ENCODE measurements at places on chromosomes 5 and 9.

- DNase-seq = peak; percentile 38
Observed at GRCh38 chr5:154355129-154355611, 90.6 kb upstream of the SAP30L start.

DNA sequence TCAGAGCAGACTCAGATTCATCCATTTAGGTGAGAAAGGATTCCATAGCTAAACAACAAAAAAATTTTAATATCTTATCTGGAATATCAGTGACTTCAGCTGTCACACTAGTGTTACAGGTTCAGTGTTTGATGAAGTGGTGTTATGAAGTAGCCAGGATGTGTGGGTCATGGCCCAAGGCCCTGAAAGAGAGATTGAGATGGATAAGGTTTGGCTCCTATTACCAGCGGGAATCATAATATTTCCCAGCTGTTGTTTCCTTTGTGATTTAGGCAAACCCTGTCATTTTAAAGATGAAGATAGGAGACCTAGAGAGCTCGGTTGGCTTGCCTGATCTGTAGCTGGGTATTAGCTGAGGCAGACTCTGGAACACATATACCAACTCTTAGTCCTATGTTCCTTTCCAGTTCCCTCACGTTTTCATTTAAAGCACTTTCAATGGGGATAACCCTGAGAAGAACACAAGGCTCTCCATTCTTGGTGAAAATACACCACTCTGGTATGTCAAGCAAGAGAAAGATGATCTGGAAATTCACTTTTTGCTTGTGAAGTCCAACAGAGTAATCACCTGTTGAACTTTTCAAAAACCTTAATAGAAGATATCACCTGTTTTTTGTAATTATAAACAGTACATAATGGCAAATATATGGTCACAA lies 54.8 kb downstream of the SV2C start:
- no peak for DNase-seq

DNA sequence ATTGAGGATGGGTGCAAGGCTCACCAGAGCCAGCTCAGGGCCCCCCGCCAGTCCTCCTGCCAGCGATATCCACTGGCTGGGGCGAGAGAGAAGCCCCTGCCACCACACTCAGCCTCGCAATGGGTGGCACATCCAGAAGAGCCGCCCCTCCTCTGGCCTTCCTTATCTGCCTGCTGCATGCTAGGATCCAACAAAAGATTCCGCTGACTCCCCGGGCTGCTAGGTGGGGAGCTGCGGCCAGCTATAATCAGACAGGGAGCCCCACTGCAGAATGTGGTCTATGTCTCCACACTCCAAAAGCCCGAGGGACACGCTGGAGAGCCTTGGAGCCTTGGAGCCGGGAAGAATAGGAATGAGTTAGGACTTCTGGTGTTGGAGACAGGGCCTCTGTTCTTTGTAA lies 32.8 kb downstream of the COL23A1 start:
- no peak for DNase-seq

DNA sequence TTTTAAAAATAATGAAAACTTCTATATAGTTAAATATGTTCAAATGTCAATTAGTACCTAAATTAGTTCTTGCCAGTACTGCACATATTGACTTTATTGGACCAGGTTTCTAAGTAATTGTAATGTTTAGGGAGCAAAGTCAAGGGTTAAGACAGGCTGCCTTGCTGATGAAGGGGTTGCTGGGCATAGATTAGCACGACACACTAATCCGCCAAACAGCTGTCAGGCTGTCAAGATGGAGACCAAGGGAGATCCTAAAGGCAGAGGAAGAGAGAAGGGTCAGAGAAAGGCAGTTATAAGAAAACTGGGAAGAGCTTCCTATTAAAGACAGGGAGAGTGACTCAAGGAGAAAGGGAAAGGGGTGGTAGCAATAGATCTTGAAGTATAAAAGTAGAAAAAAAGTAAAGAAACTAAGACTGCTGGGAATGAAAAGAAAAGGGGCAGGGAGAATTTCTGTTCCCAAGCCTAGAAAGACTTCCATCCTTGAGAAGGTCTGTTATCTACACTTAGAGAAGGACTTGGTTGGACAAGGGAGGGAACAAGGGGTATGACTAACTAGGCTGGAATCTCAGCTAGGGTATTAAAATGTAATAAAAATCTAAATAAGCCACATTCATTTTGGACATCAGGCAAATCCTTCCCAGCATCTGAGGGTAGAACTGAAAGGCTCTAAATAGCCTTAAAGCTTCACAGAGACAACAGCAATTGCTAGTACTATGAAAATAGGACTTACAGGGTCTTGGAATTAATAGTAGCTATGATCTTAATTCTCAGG lies 188.7 kb downstream of the FBXL17 start:
- DNase-seq = no peak

- no peak for DNase-seq
Observed at GRCh38 chr5:73641811-73642210, 15.8 kb downstream of the ARHGEF28 start.

DNA sequence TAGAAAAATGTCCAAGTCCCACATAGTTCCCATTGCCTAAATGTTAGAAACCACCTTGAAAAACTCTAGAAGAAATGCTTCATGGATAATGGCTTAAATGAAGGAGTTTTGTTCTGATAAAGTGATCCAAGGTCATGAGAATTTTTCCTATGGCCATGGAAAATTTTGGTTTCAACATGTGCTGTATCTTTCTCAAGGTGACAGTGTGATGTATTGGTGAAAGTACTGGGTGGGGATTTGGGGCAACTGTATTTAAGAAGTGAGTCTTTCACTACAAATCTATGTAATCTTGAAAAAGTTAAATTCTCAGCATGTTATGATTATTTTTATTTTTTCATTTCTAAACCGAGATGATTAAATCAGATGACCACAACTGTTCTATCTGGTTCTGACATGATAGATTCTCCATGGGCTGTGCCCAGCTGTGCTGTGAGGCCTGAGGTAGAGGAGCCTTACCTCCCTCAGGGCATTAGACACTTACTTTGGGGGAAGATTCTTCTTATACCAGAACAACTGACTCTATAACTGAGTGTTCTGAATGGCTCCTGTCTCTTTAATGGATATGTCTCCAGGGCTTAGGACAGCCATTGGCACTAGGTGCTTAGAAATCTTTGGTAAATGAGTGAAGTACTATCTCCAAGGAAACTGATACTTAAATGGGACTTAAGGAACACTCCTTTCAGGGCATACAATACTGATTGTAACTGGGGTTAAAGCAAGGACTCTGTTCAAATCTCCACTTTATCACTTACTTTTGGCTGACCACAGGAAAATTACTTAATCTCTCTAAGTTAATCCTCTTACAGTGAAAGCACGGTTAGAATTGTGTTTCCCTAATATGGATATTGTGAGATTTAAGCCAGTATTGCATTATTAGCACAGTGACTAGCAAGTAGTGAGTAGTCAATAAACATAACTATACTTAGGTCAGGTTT lies 397.4 kb upstream of the MEF2C start:
- DNase-seq = no peak

- no peak for DNase-seq
Observed at GRCh38 chr9:9565700-9566099, 1047.1 kb downstream of the PTPRD start.

Measured in retina (tissue), 1 donor.